ENCODE measurements at places on chromosomes 2 and 18.

DNA sequence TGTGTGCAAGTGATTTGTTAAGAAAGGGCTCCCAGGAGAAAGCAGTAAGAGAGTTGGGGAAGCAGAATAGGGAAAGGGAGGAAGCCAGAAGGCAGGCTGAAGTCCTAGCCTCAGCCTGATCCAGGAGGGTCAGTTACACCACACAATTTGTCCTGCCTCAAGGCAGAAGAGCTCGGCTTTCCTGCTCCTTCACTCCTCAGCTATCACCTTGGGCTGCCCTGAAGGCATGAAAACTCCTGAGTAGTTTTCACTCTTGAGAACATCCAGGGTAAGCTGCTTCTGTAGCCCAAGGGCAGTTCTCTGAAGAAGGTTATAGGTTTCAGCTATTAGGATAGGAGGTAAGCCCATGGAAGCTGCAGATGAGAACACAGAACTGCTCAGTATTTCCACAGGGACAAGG is 47.4 kb upstream of the ANKRD44 start:
- no peak for DNase-seq

DNA sequence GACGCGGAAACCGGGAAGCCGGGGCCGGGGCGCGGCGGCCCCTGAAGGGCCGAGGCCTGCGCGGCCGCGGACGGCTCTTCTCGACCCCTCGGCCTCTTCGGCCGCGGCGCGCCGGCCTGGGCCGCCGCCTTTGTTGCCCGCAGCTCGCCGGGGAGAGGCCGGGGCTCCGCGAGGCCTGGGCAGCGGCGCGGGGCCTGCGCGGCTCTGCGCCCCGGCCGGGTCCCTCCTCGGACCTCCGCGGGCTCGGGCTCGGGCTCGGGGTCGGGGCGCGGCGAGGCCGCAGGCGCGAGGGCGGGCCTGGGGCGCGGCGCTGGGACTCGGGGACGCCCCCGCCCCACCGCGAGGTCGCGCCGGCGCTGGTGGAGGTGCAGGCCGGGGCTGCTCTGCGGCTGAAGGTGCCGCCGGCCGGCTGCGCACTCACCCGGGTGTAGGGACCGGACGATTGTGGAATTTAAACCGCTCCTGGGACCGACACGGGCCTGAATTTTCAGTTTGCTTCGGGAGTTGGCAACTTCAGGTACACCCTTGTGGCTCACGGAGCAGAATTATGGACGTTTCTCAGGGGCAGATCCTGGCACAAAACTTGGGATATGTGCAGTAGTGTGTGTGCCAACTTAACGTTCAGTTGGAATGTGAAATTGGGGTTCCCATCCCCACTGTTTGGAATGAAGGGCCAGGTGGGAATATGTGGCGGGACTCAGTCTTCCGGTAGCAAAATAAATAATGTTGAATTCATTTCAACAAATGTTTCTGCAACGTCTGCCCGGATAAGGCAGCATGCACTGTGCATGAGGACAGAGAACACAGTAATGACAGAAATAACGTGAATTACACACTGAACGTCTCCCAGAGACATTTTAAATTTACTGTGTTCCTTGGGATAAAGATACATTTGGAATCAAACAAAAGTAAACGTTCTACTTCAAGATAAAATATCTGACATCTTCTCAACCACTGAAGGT is 787 bp downstream of the SOCS6 start:
- no peak for DNase-seq

- no peak for DNase-seq
Observed at GRCh38 chr2:142870526-142870925, 6.9 kb upstream of the KYNU start.

- no peak for DNase-seq
Observed at GRCh38 chr2:98025481-98026037, 29.8 kb upstream of the TMEM131 start.

GRCh38 chr2:165197346-165197745 is 6.5 kb downstream of the SCN3A start:
- DNase-seq, result no peak

DNA sequence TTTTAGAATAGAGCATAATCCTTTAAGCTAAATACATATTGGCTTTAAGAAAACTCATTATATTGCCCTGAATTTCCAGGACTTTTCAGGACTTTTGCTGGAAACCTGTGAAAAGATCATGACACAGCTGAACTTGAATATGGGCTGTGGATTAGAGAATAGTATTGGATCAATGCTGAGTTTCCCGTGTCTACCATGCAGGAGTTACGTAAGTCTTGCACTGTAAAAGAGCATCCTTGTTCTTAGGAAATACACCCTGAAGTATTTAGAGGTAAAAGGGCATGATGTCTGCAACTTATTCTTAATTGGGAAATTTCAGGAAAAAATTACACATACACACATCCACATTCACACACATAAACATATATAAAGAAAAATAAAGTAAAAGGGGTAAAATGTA is 82.1 kb downstream of the ZFP36L2 start:
- DNase-seq, result no peak

DNA sequence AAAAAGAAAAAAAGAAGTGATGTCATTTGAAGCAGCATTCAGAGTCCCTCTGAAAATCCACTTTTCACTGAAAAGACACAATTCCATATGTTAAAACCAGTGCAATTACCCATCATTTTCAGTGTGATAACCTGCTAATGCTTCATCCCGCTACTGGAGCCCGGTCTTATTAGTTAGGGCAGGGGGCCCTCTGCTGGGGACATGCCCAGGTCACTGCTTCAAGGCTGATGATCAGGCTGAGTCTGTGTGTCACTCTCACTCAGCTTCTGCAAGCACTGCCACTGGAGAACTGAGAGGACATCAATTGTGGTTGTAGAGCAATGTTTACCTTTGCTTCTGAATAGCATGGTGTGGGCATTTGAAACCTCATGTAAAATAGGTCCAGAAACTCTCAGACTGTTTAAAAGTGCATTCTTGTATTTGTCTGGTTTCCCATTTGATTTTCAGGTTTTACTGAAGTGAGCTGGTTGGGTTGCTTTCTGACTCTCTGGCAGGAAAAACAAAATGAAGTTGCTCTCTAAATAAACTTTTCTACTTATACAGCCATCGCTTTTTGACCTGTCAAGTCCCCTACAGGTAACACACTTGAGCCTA is 49.2 kb upstream of the NXPH2 start:
- DNase-seq, result no peak

Data from activated T-helper 9 cell treated with anti-CD3 and anti-CD28 coated beads, Interleukin-2, amount 50 U/mL, for 16 hours (primary cell).